Body of pancreas (tissue), 4 donors: ENCODE measurements at places on chromosomes 5 and 9.

GRCh38 chr5:56983593-56984361, 31.9 kb upstream of the MIER3 start:
- H3K27ac ChIP-seq = no peak overlapping the region
- H3K4me3 ChIP-seq = no peak overlapping the region
- H3K4me1 ChIP-seq = no peaks in the 10 kb centered on the region
- H3K27me3 ChIP-seq = no peaks in the 10 kb centered on the region

DNA sequence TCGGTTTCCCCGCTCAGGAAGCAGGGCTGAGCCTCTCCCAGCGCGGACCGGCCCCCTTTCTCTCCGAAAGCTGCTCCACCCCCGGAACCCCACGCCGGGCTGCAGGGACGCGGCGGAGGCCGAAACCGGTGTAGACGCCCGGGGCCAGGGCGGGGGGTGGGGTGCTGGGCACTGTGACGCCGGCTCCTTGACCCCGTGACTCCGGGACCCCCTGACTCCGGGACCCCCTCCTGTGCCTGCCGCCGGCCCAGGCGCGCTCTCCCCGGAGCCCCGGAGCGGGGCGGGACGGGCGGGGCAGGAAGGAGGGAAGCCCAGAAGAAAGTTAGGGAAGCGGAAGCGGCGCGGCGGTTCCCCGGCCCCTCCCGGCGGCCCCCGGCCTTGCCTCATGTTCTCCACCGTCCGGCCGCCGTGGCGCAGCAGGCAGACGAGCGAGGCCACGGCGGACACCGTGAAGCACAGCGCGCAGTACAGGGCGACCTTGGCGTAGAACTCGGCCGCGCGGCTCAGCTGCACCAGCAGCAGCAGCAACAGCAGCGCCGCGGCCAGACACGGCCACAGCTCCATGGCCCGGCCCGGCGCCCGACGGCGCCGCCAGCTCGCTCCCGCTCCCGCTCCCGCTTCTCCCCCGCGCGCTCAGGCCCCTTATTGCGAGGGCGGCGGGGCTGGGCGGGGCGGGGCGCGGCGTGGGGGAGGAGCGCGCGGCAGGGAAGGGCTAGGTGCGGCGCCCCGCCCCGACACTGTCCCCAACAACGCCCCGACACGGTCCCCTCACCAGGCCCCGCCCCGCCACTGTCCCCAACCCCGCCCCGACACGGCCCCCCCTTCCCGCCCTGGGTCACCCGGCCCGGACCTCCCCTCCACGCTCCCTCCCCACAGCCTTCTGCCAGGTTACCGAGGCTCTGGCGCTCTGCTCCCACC, at the start of gene AGPAT2:
AGPAT2 (minus strand) TSS at position 664 of the 918 bp plus-strand sequence; CDS start at position 564, 100 bp downstream.
- peak within 1 kb of the TSS; percentile 67 for H3K4me3 ChIP-seq
- H3K36me3 ChIP-seq = no peaks in the 10 kb centered on the region
- peak; percentile 92 for DNase-seq

DNA sequence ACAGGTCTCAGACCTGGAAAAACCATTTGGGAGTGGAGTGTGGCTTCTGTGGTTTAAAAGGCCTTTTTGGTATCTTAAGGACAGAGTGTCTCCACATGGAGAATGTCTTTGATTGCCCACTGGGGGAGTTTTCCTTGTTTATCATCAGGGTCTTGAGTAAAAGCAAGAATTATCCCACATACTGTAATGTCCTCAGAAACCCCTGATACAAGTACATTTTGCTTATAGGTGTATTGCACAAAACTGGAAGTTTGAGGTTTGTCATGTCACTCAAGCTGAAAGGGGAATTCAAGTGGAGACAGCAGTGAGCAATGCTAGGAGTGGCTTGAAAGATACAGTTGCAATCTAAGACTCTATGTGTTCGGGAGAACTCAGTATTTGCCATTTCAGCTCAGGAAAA, 62.7 kb upstream of the GRAMD2B start:
- no peaks in the 10 kb centered on the region for H3K27me3 ChIP-seq
- no peak overlapping the region for H3K4me3 ChIP-seq
- peaks cover 15% of the 10 kb centered on the region for H3K4me1 ChIP-seq
- no peak overlapping the region for H3K27ac ChIP-seq

DNA sequence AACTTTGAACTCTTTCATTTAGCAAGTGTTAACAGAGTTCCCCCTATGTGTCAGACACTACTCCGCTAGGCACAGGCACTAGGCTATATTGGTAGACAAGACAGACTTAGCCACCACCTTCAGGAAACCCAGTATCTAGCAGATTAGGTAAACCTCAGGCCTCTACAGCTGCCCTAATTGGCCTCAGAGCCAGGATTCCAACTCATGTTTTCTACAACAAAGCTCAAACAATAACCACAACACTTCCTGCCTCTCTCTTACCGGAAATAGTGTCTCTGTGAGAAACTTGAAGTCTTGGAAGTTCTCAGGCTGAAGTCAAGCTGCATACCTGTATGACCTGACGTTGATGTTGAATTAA, 116.6 kb upstream of the SLC44A1 start:
- H3K27me3 ChIP-seq = no peaks in the 10 kb centered on the region
- no peaks in the 10 kb centered on the region for H3K36me3 ChIP-seq
- DNase-seq = no peak
- no peak overlapping the region for H3K4me3 ChIP-seq

DNA sequence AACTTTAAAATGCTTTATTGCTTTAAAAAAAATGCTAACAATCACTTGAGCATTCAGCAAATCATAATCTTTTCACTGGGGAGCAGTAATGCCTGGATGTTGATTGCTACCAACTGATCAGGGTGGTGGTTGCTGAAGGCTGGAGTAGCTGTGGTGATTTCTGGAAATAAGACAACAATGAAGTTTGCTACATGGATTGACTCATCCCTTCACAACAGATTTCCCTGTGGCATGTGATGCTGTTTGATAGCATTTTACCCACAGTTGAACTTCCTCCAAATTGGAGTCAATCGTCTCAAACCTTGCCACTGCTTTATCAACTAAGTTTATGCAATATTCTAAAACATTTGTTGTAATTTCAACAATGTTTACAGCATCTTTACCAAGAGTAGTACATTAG, 83.3 kb downstream of the MLLT3 start:
- no peaks in the 10 kb centered on the region for H3K27me3 ChIP-seq
- peaks cover 4% of the 10 kb centered on the region for H3K4me1 ChIP-seq
- DNase-seq = no peak
- H3K36me3 ChIP-seq = no peaks in the 10 kb centered on the region

- no peak overlapping the region for H3K4me3 ChIP-seq
- H3K27ac ChIP-seq = peak overlapping the region; percentile 21
- H3K4me1 ChIP-seq = peaks cover 23% of the 10 kb centered on the region
- DNase-seq = peak; percentile 9
Observed at GRCh38 chr9:108549184-108549583, 306.6 kb downstream of the ACTL7B start.

- peaks cover 56% of the 10 kb centered on the region for H3K4me1 ChIP-seq
- H3K36me3 ChIP-seq = no peaks in the 10 kb centered on the region
Observed at GRCh38 chr9:77949751-77950436, 81.7 kb downstream of the GNAQ start.

GRCh38 chr9:35488566-35489312, 1.2 kb upstream of the RUSC2 start:
- no peaks in the 10 kb centered on the region for H3K27me3 ChIP-seq
- peaks cover 28% of the 10 kb centered on the region for H3K4me1 ChIP-seq
- no peak overlapping the region for H3K4me3 ChIP-seq
- peak; percentile 49 for DNase-seq

DNA sequence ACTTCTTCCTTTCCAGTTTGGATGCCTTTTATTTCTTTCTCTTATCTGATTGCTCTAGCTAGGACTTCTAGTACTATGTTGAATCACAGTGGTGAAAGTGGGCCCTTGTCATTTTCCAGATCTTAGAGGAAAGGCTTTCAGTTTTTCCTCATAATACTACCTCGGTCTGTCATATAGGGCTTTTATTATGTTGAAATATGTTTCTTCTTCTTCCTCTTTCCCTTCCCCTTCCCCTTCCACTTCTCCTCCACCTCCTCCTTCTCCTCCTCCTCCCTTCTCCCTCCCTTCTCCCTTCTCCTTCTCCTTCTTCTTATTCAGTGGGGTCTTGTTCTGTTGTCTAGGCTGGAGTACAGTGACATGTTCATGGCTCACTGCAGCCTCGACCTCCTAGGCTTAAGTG, 9.2 kb upstream of the TERT start:
- H3K36me3 ChIP-seq = no peaks in the 10 kb centered on the region
- no peak overlapping the region for H3K4me3 ChIP-seq
- H3K27ac ChIP-seq = no peak overlapping the region
- DNase-seq = no peak
- no peaks in the 10 kb centered on the region for H3K27me3 ChIP-seq

GRCh38 chr5:43560128-43560527, 3.3 kb upstream of the PAIP1 start:
- no peak for DNase-seq
- H3K27ac ChIP-seq = no peak overlapping the region
- no peaks in the 10 kb centered on the region for H3K36me3 ChIP-seq
- no peak overlapping the region for H3K4me3 ChIP-seq
- peaks cover 15% of the 10 kb centered on the region for H3K4me1 ChIP-seq

- peak; percentile 80 for DNase-seq
- H3K36me3 ChIP-seq = no peaks in the 10 kb centered on the region
- no peak overlapping the region for H3K4me3 ChIP-seq
- no peaks in the 10 kb centered on the region for H3K27me3 ChIP-seq
- H3K4me1 ChIP-seq = peaks cover 8% of the 10 kb centered on the region
Observed at GRCh38 chr5:59188419-59189225, 605.7 kb downstream of the RAB3C start.

- H3K36me3 ChIP-seq = no peaks in the 10 kb centered on the region
- DNase-seq = no peak
- H3K27me3 ChIP-seq = no peaks in the 10 kb centered on the region
- H3K4me3 ChIP-seq = no peak overlapping the region
- H3K27ac ChIP-seq = no peak overlapping the region
Observed at GRCh38 chr5:73298772-73299630, 126.0 kb downstream of the TMEM174 start.

- DNase-seq = no peak
- peaks cover 47% of the 10 kb centered on the region for H3K4me1 ChIP-seq
Observed at GRCh38 chr9:124755061-124755460, 16.1 kb downstream of the NR6A1 start.

GRCh38 chr9:37963936-37964739, 60.2 kb upstream of the SLC25A51 start:
- peaks cover 77% of the 10 kb centered on the region for H3K4me1 ChIP-seq
- H3K36me3 ChIP-seq = no peaks in the 10 kb centered on the region
- DNase-seq = peak; percentile 89
- no peaks in the 10 kb centered on the region for H3K27me3 ChIP-seq
- no peak overlapping the region for H3K4me3 ChIP-seq
- H3K27ac ChIP-seq = peak overlapping the region; percentile 99

GRCh38 chr5:81835814-81836367, 85.0 kb upstream of the SSBP2 start:
- no peak overlapping the region for H3K27ac ChIP-seq
- H3K4me3 ChIP-seq = no peak overlapping the region
- peaks cover 7% of the 10 kb centered on the region for H3K4me1 ChIP-seq
- H3K36me3 ChIP-seq = no peaks in the 10 kb centered on the region
- DNase-seq = no peak

- H3K27me3 ChIP-seq = no peaks in the 10 kb centered on the region
- H3K27ac ChIP-seq = no peak overlapping the region
- no peak for DNase-seq
- no peaks in the 10 kb centered on the region for H3K36me3 ChIP-seq
Observed at GRCh38 chr5:57750282-57750681, 267.7 kb upstream of the ACTBL2 start.

- H3K4me3 ChIP-seq = no peak overlapping the region
- peaks cover 5% of the 10 kb centered on the region for H3K4me1 ChIP-seq
- no peaks in the 10 kb centered on the region for H3K27me3 ChIP-seq
- no peaks in the 10 kb centered on the region for H3K36me3 ChIP-seq
Observed at GRCh38 chr9:84988621-84989020, 319.1 kb downstream of the NTRK2 start.

- H3K27ac ChIP-seq = no peak overlapping the region
- H3K27me3 ChIP-seq = no peaks in the 10 kb centered on the region
- H3K36me3 ChIP-seq = no peaks in the 10 kb centered on the region
- H3K4me3 ChIP-seq = no peak overlapping the region
- H3K4me1 ChIP-seq = no peaks in the 10 kb centered on the region
- peak; percentile 24 for DNase-seq
Observed at GRCh38 chr5:131109540-131110255, 55.4 kb downstream of the HINT1 start.

DNA sequence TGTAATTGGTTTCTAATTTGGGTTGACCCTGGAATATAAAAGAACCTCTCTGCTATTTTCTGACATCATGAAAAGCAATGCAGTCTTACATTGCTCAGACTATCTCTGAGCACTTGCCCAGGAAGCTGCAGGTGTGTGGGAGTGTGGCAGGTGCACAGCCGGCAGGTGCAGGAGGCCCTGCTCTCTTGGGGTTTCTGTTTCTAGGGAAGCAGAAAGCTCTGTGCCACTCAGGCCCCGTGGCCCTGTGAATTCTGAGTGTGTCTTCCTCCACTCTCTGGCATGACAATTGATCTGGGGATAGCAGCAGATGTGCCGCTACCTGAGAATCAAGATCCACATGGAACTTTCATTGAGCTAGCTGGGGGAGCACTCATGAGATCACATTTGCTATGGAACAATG, 45.7 kb upstream of the IRX2 start:
- DNase-seq = peak; percentile 13
- H3K27ac ChIP-seq = no peak overlapping the region
- H3K27me3 ChIP-seq = no peaks in the 10 kb centered on the region

DNA sequence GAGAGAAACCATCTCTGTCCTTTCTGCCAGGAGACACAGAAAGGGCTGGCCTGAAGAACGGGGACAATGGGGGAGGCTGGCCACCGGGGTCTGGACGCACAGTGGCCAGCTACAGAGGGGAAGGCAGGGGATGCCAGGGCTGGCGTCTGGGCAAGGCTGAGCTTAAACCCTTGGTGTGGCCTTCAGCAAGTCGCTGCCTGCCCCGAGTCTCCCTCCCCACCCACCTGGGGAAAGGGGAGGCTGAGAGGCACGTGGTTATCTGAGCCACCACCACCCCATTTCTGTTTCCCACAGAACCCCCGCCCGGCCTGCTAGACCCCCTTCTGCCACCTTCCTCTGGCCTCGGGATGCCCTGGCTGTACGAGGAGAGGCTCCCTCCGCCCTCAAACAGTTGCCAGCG, 115.3 kb downstream of the VAV2 start:
- H3K27ac ChIP-seq = no peak overlapping the region
- H3K4me1 ChIP-seq = peaks cover 17% of the 10 kb centered on the region
- H3K36me3 ChIP-seq = no peaks in the 10 kb centered on the region
- H3K4me3 ChIP-seq = no peak overlapping the region

DNA sequence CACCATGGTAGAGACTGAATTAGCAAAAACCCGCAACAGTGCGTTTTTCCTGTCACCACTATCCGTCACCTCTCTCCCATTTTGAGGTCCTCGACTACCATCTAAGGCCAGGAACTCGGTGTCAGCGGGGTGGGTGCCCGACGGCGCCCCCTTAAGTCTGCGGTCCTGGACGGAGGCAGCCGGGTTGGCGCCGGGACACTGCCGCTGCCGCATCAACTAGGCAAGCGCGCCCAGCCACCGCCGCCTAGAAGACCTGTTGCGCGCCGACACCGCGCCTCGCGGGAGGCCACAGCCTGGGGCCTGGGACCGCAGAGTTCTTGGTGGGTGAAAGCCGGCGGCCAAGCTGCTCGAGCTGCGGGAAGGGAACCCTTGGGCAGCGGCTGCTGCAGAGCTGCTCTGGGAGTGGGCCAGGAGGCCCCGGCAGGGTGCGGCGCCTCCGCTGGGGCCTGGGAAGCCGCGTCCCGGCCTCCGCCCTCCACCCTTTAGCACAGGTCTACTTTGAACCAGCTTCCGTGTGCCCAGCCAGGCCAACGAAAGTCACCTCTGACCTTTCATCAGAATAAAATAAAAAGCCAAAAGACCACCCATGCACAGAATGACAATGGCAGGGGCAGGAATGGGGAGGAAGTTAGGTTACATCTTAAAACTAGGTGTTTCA, 3.5 kb downstream of the FOXB2 start:
- peaks cover 31% of the 10 kb centered on the region for H3K4me1 ChIP-seq
- no peak for DNase-seq
- no peaks in the 10 kb centered on the region for H3K27me3 ChIP-seq
- no peak overlapping the region for H3K4me3 ChIP-seq
- no peaks in the 10 kb centered on the region for H3K36me3 ChIP-seq
- no peak overlapping the region for H3K27ac ChIP-seq
